ENCODE measurements at places on chromosomes 3 and 15. TPM values are rescaled to one million over a fixed set of nuclear protein-coding genes. Genes with fewer than 3 reads are reported as not detected.

Gene CKMT1A
- total RNA-seq = 195 TPM

Gene MUC13
- not detected for total RNA-seq

Gene TGM4
- 0.33 TPM for total RNA-seq

Gene PLA1A
- total RNA-seq = not detected

Gene NECTIN3
- total RNA-seq = 5.0 TPM

Gene CDHR4
- not detected for total RNA-seq

Gene ATP13A4
- 4.4 TPM for total RNA-seq

Gene AP4E1
- 8.7 TPM for total RNA-seq

Gene PATL2
- not detected for total RNA-seq

Gene FETUB
- total RNA-seq = 2.8 TPM

Gene GP9
- total RNA-seq = not detected

Gene C3orf22
- not detected for total RNA-seq

Gene CCDC13
- 0.35 TPM for total RNA-seq

Gene CLDN16
- total RNA-seq = 0.37 TPM

Gene ACKR2
- total RNA-seq = 0.92 TPM

Gene LRRC31
- not detected for total RNA-seq

Gene CCDC39
- total RNA-seq = not detected

Gene CORO2B
- 0.21 TPM for total RNA-seq

Gene SPSB4
- total RNA-seq = not detected

Gene BOC
- total RNA-seq = 2.2 TPM

Gene CA12
- total RNA-seq = 113 TPM

Gene FGD5
- 0.28 TPM for total RNA-seq

Gene EFHB
- 0.35 TPM for total RNA-seq

Gene OXSR1
- total RNA-seq = 42.6 TPM

Gene PARP14
- 6.7 TPM for total RNA-seq

Gene CDCP1
- total RNA-seq = 37.9 TPM

Gene ADAMTS9
- 0.28 TPM for total RNA-seq

Gene NANOGP8
- total RNA-seq = not detected

Gene REC114
- total RNA-seq = not detected

Gene DISP2
- under 0.01 TPM for total RNA-seq

Gene RARRES1
- total RNA-seq = not detected

Gene FURIN
- 106 TPM for total RNA-seq

Measured in airway epithelial cell (primary cell).